Activated CD4-positive, alpha-beta T cell treated with anti-CD3 and anti-CD28 coated beads, Interleukin-10, Interleukin-2, amounts not matched to agents 100 ng/mL and 50 ng/mL, durations not matched to agents 16 hours and 8 hours (primary cell): ENCODE measurements at places on chromosomes 5 and 9.

DNA sequence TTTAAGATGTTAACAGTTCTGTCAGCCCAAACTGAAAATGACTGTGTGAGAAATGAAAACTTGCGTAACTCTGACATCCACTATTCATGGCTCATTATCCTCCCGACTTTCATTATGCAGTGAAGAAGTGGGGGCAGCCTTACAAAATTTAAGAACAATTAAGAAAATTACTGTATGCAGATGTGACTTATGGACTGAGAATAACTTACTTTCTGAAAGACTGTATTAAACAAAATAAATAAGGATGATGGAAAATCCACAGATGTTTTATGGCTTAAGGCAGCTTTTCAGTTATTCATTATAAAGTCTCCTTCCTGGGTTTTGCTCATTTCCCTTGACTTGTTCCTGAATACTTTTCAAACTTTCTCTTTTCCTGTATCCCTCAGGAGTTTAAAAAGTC is 55.2 kb downstream of the GRIN3A start:
- DNase-seq, result no peak

DNA sequence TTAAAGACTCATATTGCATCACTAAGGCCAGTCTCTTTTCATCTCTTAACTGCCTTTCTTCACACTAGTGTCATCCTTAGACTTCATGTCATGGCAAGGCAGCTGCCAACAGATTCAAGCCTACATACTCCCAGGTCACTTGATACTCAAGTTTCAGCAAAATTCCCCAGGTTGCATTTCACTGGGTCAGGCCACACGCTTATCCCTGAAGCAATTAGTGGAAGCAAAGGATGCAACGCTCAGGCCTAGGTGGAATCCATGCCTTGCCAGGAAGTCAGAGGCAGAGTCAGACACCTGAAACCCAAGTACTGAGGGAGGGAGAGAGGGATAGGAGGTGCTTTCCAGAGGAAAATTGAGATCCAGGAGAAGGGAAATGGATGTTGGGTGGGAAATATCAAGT is 28.9 kb downstream of the YIPF5 start:
- no peak for DNase-seq

DNA sequence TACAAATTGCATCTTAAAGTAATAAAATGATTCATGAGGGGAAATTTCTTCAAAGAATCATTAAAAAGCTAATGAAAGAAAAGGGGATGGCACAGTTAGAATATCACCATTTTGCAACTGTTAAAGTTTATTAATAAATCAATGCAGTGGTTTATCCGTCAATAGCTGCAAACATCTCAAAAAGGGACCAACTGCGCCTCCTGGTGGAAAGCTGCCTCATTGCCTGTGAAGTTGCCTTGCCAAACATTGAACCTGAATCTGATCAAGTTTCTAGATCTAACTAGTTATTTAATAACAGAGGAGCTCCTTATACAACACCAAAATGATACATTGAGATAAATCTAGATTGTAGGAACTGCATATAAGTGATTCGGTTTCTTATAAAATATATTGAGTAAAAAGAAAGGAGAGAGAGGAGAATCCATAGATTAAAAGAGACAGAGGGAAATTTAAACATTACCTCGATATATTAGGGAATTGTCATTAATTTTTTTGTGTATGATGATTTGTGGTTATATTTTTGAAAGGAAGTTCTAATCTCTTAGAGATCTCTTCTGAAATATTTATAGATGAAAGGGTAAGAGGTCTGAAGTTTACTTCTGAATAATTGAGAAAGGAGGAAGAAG is 6.9 kb upstream of the NDUFB6 start:
- DNase-seq, result peak; percentile 71

GRCh38 chr5:81696418-81697397 is 54.2 kb downstream of the SSBP2 start:
- no peak for DNase-seq

DNA sequence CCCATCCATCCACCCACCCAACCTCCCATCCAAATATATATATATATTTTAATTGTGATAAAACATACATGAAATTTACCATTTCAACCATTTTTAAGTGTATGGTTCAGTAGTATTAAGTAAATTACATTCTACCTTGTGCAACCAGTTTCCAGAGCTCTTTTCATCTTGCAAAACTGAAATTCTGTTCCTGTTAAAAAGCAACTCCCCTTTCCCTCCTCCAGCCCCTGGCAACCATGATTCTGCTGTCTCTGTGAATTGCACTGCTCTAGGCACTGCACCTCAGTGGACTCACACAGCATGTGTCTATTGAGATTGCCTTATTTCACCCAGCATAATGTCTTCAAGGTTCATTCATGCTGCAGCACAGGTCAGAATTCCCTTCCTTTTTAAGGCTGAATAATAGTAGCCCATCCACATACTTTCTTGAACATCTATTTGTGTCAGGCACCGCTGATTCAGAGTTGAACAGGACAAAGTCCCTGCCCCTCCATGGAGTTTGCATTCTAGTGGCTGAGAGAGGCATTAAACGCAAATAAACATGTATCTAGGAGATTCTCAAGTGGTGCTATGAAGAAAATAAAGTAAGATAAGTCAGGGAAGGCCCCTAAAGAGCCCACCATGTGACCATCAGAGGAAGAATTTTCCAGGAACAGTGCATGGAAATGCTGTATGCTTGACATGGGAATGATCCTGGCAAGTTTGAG is 24.0 kb downstream of the CSF1R start:
- DNase-seq, result no peak

DNA sequence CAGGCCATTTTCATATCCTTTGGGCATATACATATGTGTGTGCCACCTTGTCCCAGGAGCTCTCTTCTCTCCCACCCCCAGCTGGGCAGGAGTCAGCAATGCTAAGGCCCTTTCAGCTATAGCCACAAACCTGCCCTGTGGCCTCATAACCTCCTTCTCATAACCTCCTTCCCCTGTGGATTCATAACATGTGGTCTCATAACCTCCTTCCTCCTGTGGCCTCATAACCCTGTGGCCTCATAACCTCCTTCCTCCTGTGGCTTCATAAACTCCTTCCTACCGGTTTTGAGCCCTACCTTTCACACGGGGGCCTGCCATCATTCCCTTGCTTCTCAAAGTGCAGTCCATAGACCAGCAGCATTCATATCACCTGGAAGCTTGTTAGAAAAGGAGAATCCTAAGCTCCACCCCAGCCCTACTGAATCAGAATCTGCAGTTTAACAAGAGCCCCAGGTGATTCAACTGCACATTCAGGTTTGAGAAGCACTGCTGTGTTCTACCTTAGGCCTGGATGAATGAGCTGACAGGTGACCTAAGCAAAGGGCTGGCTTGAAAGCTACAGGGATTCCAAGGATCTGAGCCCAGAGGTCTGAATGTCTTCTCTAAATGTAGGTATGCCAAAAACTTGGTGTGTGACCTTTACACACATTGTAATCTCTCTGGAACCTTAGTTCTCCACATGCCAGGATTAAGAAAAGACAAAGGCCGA is 41.9 kb upstream of the PLPP6 start:
- DNase-seq, result peak; percentile 34

DNA sequence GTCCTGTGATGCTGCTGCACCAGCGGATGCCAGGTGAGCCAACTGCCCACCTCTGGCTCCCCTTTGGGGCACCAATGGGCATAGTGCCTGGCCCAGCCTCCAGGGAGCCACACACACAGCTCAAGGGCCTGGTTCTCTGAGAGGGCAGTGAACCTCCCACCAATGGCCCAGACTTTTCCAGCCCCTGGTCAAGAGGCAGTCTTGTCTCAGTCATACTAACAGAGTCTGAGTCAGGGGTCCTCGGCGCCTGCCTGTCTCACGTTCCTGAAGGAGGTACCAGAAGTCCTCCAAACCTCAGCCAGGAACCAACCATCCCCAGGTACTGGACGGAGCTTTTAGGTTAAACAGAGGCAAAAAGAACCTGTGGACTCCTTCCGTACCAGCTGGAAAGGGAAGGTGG is 121.1 kb downstream of the C5orf15 start:
- no peak for DNase-seq

- no peak for DNase-seq
Observed at GRCh38 chr9:354453-354852, 139.8 kb downstream of the DOCK8 start.

DNA sequence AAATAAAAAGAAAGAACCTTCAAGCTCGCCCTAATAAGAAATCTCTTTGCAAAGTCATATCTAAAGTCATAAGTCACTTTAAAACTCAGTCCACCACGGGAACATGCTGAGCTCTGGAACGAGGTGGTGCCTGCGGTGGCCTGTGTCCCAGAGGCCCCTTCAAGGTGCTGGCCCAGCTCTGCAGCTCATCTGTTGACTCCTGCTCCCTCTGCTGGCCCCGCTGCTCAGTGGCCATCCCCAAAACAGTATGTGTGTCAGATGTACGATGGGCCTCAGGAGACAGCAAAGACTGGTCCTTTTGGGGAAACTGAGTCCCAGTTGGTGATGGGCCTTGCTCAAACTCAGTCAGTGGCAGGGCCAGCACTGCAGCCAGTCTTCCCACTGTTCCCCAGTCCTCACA is 22.8 kb upstream of the FOXB2 start:
- DNase-seq, result no peak

DNA sequence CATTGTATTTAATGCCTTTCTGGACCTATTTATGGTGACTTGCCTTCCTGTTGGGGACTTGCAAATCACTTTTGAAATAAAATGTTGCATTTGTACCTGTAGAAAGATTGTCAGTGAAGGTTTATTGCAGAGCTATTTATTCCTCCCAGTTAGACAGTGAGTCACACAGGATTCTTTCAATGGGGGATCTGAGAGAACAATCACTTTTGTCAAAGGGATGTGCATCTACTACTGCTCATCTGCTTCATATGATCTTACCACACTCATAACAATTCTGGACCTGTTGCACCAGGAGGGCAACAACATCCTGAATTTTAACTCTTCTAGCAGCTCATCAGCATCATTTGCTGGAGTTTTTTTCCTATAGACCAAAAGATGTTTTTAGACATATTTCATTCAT is 66.8 kb downstream of the FBXL7 start:
- DNase-seq, result no peak

- no peak for DNase-seq
Observed at GRCh38 chr5:102106599-102106998, 189.5 kb downstream of the SLCO4C1 start.

GRCh38 chr9:13941714-13942113 is 372.2 kb downstream of the NFIB start:
- no peak for DNase-seq

GRCh38 chr5:136853971-136854370 is 488.6 kb upstream of the TRPC7 start:
- DNase-seq, result no peak

DNA sequence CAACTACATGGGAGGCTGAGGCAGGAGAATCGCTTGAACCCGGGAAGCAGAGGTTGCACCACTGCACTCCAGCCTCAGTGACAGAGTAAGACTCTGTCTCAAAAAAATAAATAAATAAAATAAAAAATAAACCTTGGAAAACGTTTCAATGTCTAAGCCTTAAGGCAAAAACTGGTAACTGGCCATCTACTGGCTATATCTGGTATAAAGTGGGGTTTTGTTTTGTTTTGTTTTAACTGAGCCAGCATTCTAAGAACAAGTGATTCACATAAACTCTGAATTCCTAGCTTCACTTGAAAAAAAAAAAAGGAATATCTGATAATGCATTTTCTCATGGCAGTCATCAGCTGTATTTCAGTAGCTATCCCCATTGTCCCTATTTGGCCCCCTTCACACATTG is 126.1 kb upstream of the EFNA5 start:
- no peak for DNase-seq

- DNase-seq, result no peak
Observed at GRCh38 chr9:87427851-87428506, 69.7 kb upstream of the DAPK1 start.

DNA sequence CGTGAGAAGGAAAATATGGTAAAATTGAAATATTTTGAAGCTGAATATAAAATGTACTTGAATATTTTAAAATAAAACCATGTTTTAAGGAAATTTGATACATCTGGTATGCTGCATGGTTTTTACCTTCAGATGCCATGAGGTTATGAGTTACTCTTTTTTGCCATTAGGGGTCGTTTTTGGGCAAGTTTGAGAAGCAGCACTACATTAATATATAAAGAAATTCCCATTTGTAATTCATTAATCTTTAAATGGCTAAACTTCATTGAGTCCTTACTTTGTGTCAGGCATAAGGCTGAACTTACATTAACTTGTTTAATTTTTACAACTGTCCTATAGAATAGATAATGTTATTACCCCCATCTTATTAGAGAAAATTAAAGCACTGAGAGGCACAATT is 152.3 kb downstream of the KDM4C start:
- DNase-seq, result no peak

- no peak for DNase-seq
Observed at GRCh38 chr5:178326374-178326715, 93.7 kb upstream of the PHYKPL start.

GRCh38 chr9:105842023-105842644 is 147.8 kb downstream of the TMEM38B start:
- peak; percentile 48 for DNase-seq

- no peak for DNase-seq
Observed at GRCh38 chr5:135140446-135141204, 106.6 kb upstream of the PITX1 start.

DNA sequence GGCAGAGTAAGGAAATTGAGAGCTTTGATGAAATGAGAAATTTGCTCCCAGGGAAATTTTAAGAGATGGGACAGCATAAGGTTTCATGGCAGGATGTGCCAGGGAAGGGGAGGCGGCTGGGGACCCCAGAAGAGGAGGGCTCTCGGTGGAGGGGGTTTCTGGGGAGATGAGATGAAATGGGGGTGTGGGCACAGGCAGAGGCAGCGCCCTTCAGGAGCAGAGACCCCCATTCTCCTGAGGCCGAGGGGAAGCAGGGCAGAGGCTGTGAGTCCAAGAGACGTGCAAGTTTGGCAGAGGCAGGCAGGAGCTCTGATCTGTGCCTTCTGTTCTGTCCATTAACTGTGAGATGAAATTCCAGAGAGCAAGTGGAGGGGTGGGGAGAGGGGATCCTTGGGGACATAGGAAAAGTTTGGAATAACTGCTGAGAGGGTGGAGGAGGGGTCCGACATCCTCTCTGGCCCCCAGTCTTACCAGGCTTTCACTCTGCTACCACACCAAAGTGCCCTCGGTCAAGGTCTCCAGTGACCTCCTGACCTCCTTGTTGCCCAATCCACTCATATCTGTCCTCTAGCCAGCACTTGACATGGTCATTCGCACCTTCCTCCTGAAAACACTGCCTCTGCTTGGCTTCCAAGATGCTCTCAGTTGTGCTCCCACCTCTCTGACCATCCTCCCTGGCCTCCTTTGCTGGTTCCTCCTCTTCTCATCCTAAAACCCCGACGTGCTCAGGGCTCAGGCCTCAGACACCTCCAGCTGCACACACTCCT is 108.1 kb upstream of the MVB12B start:
- no peak for DNase-seq

DNA sequence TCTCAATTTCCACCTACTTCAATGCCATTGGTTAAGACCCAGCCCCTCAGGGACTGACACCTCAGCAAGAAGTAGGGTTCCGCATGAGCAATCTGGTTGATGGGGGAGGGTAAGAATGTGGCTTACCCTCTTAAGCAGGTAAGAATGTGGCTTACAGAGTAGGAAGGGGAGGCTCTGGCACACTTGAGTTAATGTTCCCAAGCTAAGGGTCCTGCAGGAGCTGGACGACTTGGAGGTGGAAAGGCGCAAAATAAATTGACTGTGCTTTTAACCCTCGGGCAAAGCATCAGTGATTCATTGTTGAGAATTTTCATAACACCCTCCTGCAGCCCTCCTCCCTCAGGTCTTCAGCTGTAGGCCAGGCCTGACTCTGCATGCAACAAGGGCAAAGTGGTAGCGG is 24.9 kb upstream of the ADRA1B start:
- no peak for DNase-seq

- no peak for DNase-seq
Observed at GRCh38 chr9:93902051-93902779, 52.9 kb downstream of the BARX1 start.

GRCh38 chr9:14103115-14103514 is 210.8 kb downstream of the NFIB start:
- no peak for DNase-seq

- DNase-seq, result peak; percentile 8
Observed at GRCh38 chr5:80406980-80407734, 707 bp upstream of the ZFYVE16 start.
